ENCODE measurements at places on chromosomes 2 and 18.

DNA sequence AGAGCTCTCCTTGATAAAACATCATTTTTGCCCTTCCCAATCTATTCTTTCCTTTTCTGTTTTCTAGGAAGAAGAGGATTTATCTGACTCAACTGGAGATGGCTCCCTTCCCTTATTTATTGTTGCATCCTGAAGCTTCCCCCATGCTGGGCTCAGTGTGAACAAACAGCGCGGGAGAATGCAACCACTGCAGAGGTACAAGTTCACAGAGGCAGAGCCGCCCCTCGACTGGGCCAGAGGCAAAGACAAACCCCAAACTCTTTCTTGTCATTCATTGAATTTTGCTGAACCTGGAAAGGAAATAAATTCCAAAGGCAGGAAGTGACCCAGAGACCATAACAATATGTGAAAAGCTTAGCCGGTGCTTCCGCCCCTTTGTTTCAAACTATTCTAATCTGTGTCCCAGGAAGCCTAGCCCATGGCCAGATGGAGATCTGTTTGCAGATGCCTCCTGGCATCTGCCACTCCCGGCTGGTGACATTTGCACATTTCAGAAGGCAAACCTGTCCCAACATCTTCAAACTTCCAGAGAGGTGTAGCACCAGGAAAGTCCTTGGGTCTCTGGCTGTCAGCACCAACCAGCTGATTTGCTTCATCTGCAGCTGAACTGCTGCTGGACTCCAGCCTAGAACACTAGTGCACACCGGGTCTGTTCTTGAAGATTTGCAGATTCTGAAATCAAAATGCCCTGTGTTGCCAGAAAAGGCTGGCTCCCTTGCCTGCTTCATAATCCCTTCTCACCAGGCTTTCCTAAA, 79.4 kb upstream of the MAP4K3 start:
- DNase-seq: no peak

DNA sequence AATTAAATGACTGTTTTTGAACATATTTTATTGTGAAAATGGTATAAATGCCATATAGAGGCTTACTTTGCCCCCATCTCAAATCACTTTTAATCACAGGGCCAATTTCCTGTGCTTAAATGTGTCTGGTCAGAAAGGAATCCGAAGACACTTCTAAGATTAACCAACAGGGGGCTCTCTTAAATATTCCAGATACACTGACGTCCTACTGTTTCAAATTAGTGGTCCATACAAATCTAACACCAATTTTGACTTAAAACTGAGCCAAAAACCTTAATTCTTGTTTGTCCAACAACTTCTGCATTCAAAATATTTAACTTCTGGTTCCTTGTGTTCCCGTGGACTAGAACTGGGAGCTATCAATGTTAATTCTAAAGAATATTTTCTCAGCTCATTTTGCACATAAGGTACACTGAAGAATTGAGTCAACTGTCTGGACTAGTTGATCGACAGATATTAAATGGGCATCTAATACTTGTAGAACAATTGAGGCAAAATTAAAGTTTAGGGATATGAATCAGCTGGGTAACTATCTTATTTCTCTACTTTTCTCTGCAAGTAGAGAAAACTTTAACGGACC, 557.5 kb downstream of the ARHGAP15 start:
- peak; percentile 18 for DNase-seq

GRCh38 chr2:54664238-54664786, 59.1 kb upstream of the EML6 start:
- no peak for DNase-seq

GRCh38 chr2:6072276-6072675, 380.1 kb downstream of the SOX11 start:
- DNase-seq: no peak

- no peak for DNase-seq
Measured at GRCh38 chr2:146677280-146677679, 1167.5 kb upstream of the ACVR2A start.

DNA sequence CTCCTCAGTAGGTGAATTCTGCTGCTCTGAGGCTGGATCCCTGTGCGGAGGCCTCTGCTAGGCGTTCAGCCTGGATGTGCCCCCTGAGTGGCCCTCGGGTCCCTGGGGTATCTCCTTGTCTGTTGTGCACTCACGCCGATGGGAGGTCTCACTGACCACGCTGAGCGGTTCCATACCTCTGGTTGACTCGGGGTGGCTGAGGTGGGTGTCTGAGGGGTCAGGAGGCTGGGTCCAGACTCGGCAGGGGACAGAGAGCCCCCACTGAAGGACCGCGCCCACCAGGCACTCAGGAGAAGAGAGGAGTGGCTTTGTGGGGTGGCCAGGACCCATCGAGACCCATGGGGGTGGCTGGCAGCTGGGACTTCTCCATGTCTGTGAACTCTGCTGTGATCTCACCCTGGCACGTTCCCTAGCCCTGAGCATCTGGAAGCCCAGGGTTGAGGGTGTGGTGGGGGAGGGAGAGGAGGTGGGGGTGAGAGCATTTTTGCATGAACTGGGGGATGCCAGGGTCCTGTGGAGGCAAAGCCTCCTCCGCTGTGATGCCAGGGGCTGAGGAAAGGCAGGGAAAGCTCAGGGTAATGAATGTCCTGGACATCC, 53.7 kb downstream of the TWIST2 start:
- no peak for DNase-seq

DNA sequence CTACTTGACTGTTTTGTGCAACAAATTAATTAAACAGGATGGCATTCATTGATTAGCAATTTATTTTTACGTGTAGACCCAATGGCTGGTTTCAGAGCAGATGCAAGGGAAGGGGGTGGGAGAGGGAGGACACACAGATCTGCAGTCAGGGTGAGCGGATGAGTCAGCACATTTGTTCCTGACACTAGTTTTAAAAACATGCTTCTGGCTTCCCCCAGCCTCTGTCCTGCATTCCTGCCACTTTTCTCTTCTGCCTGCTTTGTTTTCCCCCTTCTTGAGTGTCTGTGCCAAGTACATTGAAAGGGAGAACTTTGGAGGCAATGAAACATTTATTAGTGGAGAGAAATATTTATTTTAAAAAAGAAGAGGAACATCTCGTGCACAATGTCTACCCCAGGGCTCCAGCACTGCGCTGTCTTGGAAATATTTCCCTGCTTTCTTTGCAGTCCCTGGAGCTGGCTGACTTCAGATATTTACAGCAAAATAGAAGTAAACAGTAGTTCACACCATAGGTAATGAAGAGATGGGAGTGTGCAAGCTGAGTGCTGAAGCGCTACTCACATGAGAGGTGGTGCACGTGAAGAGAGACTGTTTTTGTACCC, 52.2 kb downstream of the NRP2 start:
- peak; percentile 79 for DNase-seq

DNA sequence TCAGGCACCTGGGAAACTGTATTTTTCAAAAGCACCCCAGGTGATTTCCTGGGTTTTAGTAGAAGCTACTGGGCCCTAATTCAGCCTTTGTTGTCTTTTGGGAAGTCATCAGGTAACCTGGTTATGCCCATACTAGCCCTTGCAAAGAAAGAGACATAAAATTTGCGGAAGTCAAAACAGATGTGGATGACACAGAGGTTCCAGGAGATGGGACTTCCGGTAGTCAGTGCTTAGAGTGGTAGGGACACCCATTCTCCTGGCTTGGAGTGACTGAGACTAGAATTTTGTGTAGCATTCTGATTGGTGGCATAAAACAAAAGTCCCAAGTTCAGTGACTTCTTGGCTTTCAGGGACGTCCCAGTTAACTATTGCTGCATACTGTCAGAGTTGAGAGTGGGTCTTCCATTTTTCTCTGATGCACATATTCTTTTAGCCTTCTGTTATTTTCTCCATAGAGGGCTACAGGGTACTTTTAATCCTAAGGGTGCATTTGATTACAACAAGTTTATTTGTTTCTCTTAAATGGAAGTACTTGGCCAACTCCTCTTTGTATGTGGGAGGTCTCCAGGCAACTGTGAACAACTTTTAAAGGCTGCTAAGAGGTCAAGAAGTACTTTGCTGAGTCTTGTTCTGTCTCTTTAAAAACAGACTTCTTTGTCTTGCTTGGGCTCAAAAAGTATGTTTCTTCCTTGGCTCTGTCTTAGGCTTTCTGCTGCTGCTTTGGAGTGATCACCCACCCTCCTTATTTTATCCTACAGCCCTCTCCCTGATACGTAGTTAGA, 8.8 kb downstream of the NAB1 start:
- no peak for DNase-seq

- no peak for DNase-seq
Measured at GRCh38 chr2:7976206-7976605, 705.6 kb upstream of the ID2 start.

DNA sequence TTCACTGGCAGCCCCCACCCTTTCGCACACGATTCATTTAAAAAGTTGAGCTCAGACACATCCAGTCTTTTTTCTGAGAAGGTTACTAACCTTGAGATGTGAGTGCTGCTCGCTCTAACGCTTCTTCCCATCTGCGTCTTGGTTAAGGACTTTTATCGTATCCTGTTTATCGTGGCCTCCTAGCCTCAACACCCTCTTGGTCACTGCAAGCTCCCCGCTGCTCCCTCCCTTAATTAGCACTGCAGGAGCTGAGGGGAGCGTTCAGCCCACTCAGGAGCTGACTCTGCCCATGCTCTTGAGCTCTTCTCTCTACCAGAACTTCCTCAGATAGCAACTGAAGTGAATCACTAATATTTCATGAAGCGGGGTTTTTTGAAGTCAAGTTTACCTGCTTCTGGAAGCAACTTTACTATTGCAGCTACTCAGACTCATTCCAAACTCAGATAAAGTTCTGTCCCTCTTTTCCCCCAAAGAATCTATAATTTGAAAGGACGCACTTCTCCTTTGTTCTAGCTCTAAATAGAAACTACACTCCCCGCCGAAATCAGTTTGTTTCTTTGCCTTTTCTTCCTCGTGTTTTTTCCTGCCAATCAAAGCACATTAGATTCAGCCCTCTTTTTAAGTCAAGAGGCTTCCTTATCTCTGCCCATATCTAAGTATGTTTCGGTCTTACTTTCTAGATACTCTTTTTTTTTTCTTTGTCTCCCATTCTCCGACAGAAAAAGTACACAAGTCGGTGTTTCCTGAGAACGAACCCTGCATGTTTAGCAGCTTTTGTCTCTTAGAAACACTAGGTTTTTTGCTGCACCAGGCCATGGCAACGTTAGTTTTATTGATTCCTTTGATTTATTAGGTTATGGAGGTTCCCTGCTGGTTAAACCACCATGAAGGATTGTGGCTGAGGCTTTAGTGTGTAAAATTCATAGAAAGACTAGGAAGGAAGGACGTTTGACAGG, 9.3 kb upstream of the CD226 start:
- no peak for DNase-seq

GRCh38 chr2:203737360-203737759, 30.9 kb downstream of the CD28 start:
- DNase-seq: no peak

DNA sequence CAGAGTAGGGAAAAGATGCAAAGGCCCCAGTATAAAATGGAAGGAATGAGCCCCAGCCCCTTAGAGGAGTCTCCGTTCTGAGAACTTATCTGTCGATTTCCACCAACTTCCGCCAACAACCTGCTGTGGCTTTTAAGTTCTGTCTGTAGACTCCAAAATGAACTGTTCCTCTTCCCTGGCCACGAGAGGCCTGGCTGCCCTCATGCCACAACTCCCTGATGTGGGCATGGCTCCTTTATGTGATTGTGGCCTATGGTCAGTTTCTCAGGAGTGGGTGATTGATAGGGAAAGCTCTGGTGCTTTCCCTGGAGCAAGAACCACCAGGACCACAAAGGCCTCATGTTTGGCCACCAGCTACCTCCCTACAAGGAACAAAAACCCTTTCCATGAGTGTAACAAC, 18.8 kb upstream of the CD207 start:
- no peak for DNase-seq

DNA sequence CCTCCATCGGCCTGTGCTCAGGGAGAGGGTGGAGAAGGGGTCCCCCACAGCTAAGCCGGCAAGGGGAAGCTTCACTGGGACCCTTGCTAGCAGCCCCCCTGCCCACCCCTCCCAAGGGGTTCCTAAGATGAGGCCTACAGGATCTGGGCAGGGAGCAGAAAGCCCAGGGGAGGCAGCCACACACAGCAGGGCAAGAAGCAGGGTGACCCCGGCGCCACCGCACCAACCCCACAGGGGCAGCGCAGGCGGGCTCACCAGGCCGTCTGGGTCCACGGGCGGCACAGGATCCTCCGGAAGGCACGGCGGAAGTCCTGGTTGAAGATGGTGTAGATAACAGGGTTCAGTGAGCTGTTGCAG, 1.8 kb downstream of the ADRA2B start:
- DNase-seq: no peak

GRCh38 chr2:28340312-28341202, 52.1 kb upstream of the FOSL2 start:
- DNase-seq: no peak

DNA sequence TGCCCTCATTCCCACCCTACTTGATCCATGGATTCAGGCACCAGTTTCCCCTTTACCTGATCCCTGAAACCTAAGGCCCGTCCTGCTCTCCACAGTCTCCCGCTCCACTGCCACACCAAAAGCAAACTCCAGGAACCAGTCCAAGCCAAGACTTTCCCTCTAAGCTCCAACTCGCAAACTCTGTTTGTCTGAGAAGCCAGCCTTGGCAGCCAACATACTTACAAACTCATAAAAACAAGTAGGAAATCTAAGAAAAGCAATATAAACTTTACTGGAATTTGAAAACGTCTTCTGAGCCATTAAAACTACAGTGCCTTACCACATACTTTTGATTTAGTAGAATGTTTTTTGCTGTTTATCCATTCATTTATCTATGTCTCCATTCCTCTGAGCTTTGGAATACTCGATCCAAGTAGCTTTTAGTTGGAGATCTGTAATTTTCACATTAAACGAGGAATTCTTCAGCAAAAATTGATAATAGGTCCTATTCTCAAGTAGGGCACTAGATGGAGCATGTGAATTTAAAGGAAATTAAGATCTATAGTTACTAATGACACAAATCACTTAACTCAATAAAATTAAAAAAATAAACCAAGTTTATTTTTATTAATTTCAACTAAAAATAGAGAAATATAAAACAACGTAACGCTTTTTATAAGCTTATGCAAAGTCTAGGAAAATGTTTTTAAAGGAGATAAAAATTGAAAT, 199.7 kb downstream of the MYO3B start:
- DNase-seq: no peak

GRCh38 chr18:3219631-3220335, at the start of gene MYOM1:
Gene MYOM1 (minus strand): TSS chr18:3219968. CDS start chr18:3215223, 4,745 bp downstream.
- no peak for DNase-seq

DNA sequence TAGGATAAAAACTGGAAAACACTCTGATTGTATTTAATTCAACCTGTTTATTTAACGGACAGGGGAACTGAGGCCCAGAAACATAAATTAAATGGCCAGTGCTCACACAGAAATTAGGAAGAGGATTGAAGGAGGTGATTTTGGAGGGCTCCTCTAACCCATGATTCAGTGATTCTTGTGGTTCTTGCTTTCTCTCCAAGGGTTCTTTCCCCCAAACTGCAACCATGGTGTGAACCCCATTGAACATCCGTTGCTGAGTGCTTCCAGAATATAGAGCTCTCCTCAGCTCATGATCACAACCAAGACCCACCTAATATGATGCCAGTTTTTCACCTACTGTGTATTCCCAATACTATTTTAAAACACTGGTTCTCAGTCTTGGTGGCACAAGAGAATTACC, 41.4 kb downstream of the BMP10 start:
- no peak for DNase-seq

DNA sequence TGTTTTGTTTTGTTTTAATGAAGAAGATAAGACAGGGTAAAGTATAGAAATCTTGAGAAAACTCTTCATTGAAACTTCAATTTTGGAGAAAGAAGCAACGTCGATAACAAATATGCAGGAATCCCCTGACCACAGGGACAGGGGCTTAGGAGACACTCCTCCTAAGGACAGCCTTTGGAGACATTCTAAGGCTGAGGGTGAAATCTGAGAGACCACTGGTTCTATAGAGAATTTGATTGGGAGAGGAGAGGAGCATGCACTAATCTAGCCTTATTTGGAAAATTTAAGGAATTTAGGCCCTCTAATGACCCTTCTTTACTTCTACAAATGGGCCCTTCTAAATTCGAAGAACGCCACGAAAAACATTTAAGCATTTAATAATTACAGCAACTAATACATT, 207.6 kb downstream of the PPP1R1C start:
- DNase-seq: no peak

All from urothelium cell line (cell line).